ENCODE measurements at places on chromosomes 3 and 15.

GRCh38 chr3:59654123-59654479, 604.3 kb upstream of the CFAP20DC start:
- no peak for DNase-seq

GRCh38 chr15:91184441-91184840, 84.4 kb downstream of the SV2B start:
- DNase-seq: no peak

- DNase-seq: no peak
These were observed 440.8 kb downstream of the PYDC2 start for GRCh38 chr3:191901741-191902140.

GRCh38 chr3:46999516-47000197, 20.2 kb downstream of the NBEAL2 start:
- no peak for DNase-seq

DNA sequence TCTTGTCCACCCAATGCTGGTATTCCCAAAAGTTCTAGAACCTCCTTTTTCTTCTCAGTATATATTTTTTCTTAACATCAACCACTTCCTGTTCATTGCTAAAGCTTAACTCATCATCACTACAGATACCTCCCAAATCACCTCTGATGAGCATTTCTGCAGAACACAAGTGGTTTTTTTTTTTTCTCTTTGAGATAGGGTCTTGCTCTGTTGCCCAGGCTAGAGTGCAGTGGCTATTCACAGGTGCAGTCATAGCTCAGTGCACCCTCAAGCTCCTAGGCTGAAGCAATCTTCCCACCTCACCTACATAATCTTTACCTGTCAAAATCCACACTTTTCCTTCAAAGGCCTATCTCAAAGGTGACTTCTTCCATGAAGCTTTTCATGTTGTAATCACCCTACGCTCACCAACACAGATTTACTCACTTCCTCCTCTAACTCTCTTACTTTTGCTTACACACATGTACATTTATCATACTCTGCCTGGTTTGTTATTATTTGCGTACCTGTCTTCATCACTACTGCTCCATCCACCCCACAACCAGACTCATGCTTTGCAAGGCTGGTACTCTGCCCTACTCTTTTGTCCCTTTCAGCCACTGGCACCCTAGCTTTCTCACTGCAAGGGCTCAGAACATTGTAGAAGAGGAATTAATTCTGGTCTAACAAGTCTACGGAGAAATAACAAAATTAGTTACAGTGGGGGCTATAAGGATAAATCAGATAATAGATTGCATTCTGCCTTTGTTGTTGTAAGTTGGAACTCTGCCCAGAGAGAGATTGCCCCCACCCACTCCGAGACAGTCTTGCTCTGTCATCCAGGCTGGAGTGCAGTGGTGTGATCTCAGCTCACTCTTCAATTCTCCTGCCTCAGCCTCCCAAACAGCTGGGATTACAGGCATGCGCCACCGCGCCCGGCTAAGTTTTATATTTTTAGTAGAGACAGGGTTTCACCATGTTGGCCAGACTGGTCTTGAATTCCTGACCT, 27.5 kb downstream of the HERC1 start:
- no peak for DNase-seq

GRCh38 chr3:10682692-10683091, 133.3 kb upstream of the SLC6A11 start:
- DNase-seq: no peak

DNA sequence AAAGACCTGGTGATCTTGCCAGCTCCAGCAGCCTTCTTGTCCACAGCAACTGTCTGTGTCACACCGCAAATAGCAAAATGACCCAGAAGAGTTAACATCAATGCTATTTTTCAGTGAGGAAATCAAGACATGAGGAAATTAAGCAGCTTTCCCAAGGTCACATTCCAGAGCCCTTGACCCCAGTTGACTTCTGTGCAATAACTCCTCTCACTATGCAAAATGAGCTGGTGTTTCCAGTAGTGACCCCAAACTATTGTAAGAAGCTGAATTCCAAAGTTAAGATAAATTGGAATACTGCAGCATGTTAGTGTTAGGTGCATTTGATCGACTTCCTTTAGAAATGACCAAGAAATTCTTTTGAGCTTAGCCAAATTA, 172.8 kb upstream of the SNTN start:
- DNase-seq: no peak

GRCh38 chr3:105862217-105862616, 6.6 kb downstream of the CBLB start:
- DNase-seq: peak; percentile 36

GRCh38 chr3:168051531-168052471, 43.9 kb downstream of the GOLIM4 start:
- no peak for DNase-seq

DNA sequence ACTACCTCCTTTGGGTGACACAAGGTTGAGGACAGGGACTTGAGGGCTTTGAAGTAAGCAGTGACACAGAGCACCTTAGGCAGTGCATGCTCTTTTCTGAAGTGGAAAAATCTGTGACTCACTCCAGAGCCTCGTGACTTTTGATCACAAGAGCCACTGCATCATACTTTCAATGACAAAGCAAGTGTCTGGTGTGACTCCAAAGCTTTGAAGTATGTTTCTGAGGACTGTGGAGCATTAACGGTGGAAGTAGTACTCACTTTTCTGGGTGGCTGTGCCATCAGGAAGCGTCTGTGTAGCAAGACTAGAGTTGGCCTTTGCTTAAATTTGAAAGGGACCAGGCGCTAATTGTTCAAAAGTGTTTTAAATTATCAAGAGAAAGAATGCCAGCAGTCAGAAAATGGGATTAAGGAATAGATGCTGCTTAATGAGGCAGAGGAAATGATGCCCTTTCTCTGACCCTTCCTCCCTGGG, 210.7 kb upstream of the TRIM42 start:
- DNase-seq: peak; percentile 27

DNA sequence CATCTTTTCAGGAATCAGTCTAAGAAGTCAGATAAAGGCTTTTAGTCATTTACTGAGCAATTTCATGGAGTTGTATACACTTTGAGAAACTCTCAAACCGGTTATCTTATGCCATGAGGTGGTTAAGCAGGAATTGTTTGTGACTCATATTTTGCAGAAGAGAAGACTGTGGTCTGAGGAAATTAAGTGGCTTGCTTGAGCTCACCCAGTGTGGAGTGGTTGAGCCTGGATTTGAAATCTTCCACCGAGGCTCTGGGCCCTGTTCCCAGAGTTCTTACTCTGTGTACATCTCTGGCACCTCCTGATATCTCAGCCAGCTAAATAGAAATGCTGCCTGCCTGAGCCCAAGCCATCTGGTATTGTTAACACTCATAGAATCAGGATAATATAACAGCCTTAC, 37.8 kb upstream of the BCL6 start:
- peak; percentile 63 for DNase-seq

DNA sequence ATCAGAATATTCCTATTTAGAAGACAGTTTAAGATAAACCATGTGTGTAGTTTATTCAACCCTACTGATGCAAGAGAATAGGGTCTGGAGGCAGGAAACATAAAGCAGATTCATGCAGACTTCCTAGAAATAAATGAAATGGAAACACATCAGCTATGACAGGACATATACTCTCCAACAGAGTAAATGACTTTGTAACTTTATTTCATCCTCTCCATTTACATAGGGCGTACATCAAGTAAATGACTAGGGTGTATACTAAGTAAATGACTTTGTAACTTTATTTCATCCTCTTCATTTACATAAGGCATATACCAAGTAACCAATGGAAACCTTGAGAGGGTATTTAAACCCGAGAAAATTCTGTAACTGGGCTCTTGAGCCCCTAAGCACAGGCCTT, 17.6 kb upstream of the SRPRB start:
- no peak for DNase-seq

DNA sequence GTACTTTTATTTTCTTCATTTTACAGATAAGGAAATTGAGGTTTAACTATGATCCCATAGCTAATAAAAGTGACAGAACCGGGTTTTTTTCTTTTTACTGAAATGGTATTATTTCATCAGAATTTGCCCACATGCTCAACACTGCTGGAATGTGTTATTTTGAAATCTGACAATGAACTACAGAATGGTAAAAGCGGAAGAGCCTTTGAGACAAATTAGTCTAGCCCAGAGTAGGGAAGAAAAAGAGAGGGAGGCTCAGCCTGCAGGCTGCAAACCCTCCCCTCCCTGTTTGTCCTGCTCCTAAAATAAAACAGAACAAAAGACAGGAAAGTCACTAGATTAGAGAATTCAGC, 100.3 kb upstream of the LIPC start:
- no peak for DNase-seq

GRCh38 chr3:71568207-71568606, 15.3 kb downstream of the FOXP1 start:
- no peak for DNase-seq

DNA sequence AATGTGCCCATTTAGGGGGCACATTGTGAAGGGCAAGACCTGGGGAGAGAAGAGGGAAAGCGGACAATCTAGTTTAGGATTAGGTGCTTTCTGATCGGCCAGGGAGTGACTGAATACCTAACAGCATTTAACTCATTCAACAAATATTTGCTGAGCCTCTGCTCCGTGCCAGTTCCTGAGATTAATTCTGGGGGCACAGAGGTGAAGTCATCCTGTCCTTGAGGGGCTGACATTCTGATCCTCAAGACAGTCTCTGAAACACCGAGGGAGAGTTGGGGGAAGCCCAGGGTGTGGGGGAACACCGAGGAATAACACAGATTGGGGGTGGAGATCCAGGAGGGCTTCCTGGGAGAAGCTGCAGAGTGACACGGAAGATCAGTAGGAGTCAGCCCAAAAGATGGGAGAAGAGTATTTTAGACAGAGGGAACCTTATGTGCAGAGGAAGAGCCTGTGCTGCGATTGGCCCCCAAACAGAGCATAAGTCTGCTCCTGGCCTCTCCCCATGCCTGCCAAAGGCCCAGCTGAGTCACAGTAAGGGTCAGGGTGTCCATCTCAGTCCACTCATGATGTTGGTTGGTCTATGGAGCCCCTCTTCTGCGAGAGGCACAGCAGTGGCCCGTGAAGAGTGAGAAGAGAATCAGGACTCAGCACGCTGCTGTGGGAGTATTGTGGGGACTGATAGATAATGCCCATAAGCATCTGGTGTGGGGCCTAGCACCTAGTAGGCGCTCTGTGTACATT, 60.2 kb downstream of the AMOTL2 start:
- DNase-seq: no peak

DNA sequence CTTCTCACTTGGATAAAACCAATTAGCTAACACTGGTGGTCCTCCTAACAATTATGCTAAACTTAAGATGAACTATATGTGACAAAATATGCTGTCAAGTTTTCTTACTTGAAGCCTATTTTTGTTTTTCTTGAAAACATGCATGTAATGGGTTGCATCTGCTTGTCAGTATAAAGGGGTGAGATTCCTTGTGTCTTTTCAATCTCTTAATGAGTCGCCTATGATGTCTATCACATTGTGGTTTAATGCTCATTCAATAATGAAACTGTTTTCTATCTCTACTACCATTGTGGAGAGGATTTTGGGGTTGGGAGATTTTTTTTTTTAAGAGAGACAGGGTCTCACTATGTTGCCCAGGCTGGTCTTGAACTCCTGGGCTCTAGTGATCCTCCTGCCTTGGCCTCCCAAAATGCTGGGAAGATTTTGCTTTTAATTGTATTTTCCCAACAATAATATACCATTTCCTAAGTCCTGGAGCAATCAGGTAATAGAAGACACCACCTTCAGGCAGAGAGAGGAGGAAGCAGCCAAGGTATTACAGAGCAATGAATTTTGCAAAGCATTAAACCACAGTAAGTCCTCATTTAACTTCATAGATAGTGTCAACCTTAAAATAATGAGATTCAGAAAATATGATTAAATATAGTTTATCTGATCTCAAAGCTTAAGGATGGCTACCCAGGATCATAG, 17.4 kb upstream of the TRMT10C start:
- DNase-seq: peak; percentile 16

DNA sequence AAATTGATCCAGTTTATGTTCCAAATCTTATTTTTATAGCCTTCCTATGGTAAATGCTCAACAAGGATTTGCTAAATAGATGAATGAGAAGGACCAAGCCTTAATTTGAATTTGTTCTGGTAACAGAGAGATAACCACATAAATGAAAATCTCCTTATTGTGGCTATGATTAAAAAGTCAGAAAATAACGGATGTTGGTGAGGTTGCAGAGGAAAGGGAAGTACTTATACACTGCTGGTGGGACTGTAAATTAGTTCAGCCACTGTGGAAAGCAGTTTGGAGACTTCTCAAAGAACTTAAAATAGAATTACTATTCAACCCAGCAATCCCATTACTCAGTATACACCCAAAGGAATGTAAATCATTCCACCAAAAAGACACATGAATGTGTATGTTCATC, 26.2 kb downstream of the AAGAB start:
- no peak for DNase-seq

DNA sequence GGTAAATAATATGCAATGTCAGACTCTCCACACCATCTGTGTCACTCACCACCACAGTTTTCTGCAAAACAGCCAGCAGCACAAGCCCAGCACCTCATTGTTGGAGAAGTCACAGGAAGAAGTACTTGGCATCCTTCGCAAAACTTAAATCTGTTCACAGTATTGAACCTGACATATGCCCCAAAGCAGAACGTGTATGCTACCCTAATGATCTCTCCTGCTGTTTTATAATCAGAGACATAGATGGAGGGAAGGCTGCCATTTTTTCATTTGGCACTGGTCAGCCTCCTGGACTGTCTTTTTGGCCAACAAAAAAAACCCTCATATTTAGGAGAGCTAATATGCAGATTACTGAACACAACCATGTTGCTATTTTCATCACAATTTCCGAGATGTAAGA, 1272.9 kb downstream of the ROBO1 start:
- no peak for DNase-seq

- DNase-seq: no peak
These were observed 47.0 kb downstream of the DHX30 start for GRCh38 chr3:47849699-47850563.
